ENCODE measurements at places on chromosomes 3 and 15.
A peak's percentile ranks its signal among the peaks of the same experiment; 100 is the strongest.

GRCh38 chr3:123082370-123083065, 15.7 kb downstream of the PDIA5 start:
- H3K27me3 ChIP-seq: no peaks in the 10 kb centered on the region
- no peak overlapping the region for H3K27ac ChIP-seq
- H3K4me1 ChIP-seq: peaks cover 39% of the 10 kb centered on the region

DNA sequence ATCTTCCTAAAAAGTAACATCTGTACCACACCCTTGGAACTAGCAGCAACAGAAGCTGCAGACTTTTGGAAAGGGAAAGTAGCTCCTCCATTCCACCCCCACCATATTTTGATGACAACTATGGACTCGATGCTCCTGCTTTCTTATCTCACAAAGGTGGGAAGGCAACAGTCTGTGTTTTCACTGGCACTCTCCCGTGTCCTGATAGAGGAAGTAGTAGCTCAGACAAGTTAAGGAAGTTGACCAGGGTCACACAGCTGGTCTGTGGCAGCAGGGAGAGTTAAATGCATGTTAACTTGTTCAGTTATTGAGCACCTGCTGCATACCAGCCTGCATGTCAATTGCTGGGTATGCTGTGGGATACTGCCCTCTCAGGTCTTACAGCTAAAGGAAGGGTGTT, 33.1 kb downstream of the BHLHE40 start:
- peaks cover 6% of the 10 kb centered on the region for H3K36me3 ChIP-seq
- peak overlapping the region; percentile 90 for H3K27ac ChIP-seq
- H3K27me3 ChIP-seq: peaks cover 1% of the 10 kb centered on the region
- H3K4me1 ChIP-seq: peaks cover 81% of the 10 kb centered on the region

GRCh38 chr15:63186065-63186464, 3.3 kb upstream of the RAB8B start:
- H3K4me3 ChIP-seq: no peak overlapping the region
- H3K36me3 ChIP-seq: peaks cover 8% of the 10 kb centered on the region
- peaks cover 14% of the 10 kb centered on the region for H3K27me3 ChIP-seq
- DNase-seq: no peak

- H3K27ac ChIP-seq: no peak overlapping the region
- H3K27me3 ChIP-seq: peaks cover 7% of the 10 kb centered on the region
- no peaks in the 10 kb centered on the region for H3K36me3 ChIP-seq
- peaks cover 4% of the 10 kb centered on the region for H3K4me1 ChIP-seq
- DNase-seq: peak; percentile 6
- H3K4me3 ChIP-seq: peak overlapping the region; percentile 62
These were observed 10.5 kb upstream of the SLITRK3 start for GRCh38 chr3:165206454-165207266.

GRCh38 chr15:66188464-66188863, 65.1 kb downstream of the MEGF11 start:
- DNase-seq: no peak
- H3K27ac ChIP-seq: no peak overlapping the region
- no peak overlapping the region for H3K4me3 ChIP-seq
- no peaks in the 10 kb centered on the region for H3K36me3 ChIP-seq

GRCh38 chr15:71278989-71279756, 163.9 kb downstream of the THSD4 start:
- peaks cover 10% of the 10 kb centered on the region for H3K27me3 ChIP-seq
- no peaks in the 10 kb centered on the region for H3K4me1 ChIP-seq
- H3K36me3 ChIP-seq: no peaks in the 10 kb centered on the region
- no peak overlapping the region for H3K4me3 ChIP-seq
- DNase-seq: no peak

DNA sequence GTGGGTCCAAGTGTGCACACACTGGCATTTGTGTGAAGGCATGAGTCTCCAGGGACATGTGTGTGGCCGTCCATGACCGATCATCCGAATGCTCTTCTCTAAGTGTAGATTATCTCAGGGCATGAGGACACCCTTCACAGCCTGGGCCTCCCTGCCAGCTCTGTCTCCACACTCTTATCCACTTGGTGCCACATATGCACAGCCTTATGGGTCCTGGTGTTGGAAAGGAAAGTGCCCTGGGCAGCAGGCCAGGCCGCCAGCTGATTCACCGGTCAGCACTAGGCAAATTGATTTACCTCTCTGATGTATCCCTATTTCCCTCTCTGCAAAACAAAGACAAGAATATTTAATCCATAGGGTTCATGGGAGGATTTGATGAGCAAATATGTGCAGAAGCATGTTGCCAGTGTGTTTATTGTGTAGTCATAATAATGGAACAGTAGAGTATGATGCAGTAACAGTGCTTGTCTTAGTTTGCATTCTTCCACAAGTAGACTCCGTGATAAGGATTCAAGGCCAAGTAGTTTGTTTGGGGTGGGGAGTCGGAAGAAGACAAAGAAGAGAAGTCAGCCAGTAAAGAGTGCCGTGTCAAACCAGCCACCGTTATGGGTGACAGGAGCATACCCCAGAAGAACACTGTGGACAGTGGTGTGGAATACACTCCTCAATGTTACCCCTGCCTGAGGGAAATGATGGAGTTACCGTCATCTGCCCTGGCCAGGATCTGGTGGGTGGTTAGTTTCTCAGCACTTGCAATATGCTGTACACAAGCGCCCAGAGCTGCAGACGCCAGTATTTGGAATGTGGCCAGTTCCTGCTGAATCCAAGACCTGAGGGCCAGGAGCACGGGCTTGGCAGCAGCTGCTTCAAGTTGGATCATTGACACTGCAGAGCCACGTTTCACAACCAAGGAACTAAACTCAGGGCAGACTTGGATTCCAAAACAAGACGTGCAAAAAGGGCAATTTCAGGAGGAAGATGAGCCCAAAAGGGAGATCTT, 85.1 kb downstream of the MTHFS start:
- no peak overlapping the region for H3K4me3 ChIP-seq
- peaks cover 7% of the 10 kb centered on the region for H3K27me3 ChIP-seq
- no peaks in the 10 kb centered on the region for H3K36me3 ChIP-seq
- no peak overlapping the region for H3K27ac ChIP-seq
- no peak for DNase-seq

DNA sequence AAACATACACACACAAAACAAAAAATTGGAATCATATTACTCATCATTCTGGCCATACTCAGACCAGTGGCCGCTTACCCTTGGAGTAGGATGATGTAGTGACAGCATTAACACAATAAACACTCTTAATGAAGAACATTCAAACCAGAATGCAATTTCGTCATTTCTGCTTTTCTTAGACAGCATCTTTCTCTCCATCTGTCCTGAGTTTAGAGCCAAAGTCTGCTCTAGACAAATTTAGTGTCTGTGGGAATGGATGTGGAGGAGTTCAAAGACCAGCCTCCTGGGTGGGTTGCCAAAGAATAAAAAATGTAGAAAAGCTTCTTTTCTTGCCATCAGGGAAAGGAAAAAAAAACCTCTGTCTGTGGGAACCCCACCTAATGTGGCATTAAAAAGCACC, 212.4 kb upstream of the POU1F1 start:
- H3K27me3 ChIP-seq: no peaks in the 10 kb centered on the region
- H3K27ac ChIP-seq: no peak overlapping the region
- no peaks in the 10 kb centered on the region for H3K36me3 ChIP-seq
- no peaks in the 10 kb centered on the region for H3K4me1 ChIP-seq

DNA sequence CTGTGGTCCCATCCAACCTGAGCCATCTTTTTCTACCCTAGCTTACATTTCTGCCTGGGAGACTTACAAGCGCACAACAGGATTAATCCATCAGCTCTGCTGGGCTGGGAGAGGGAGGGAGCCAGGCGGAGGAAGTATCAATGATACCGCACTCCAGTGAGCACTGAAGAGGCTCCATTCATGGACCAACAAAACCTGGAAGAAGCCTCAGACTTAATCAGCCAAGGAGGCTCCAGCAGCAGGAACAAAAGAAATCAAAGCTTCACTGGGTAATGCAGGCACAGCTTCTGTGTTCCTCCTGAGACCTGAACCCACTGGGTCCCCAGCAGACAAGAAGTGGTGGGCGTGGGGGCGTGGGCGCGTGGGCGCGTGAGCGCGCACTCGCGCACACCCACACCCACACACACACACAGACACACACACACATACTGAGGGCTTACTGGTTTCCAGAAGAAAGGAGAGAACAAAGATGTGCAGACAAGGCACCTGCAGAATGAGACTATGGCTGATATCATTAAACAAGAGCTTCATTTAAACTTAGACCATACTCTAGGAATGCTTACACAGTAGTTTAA, 87.0 kb upstream of the BOC start:
- no peak overlapping the region for H3K4me3 ChIP-seq
- no peaks in the 10 kb centered on the region for H3K36me3 ChIP-seq
- no peak for DNase-seq
- H3K27me3 ChIP-seq: no peaks in the 10 kb centered on the region
- no peak overlapping the region for H3K27ac ChIP-seq

DNA sequence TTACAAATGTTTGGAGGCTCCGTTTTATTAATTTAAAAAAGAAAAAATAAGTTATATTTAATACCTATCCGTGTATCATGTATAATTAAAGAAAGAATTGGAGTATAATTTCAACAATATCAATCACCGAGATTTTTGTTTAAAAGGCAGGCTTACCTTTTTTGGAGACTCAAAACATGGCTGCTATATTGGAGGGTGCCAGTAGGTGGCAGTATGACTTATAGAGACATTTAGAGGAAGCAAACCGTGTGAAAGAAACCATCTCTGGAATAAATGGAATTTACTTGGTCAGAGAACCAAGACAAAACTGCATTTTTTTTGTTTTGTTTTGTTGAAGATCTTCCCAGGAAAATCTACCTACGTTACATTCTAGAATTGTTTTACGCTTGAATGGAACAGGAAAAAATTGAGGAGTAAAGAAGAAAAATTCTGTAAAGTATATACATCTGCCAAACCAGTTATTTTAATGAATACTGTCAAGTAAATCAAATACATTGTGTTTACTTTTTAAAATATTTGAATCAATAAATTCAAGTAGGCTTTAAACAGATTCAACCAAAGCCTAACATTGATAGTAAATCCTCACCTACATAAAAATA, 802.6 kb upstream of the ALCAM start:
- peak; percentile 24 for DNase-seq
- no peak overlapping the region for H3K27ac ChIP-seq
- no peaks in the 10 kb centered on the region for H3K27me3 ChIP-seq
- H3K4me3 ChIP-seq: no peak overlapping the region

DNA sequence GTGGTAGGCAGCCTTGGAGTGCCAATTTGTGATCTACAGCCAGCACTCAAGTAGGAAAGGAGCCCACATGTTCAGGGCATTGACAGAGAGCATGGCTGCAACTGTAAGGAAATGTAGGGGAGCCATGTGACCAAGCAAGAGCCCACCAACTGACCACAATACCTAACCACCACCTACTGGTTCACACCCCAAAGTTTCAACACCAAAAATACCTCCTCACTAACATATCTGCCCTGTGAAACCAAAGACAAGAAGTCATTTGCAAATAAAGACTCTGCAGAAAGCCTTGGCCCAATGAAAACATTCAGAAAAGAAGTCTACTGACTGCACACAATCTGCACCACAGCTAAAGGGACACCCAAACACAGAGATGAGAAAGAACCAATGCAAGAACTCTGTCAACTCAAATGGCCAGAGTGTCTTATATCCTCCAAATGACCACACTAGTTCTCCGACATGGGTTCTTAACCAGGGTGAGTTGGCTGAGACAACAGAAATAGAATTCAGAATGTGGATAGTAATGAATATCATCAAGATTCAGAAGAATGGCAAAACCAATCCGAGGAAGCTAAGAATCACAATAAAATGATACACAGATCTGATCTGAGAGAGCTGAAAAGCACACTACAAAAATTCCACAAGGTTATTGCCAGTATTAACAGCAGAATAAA, 40.6 kb downstream of the SLC9C1 start:
- peaks cover 6% of the 10 kb centered on the region for H3K27me3 ChIP-seq
- H3K4me3 ChIP-seq: no peak overlapping the region
- H3K4me1 ChIP-seq: no peaks in the 10 kb centered on the region
- no peak for DNase-seq

DNA sequence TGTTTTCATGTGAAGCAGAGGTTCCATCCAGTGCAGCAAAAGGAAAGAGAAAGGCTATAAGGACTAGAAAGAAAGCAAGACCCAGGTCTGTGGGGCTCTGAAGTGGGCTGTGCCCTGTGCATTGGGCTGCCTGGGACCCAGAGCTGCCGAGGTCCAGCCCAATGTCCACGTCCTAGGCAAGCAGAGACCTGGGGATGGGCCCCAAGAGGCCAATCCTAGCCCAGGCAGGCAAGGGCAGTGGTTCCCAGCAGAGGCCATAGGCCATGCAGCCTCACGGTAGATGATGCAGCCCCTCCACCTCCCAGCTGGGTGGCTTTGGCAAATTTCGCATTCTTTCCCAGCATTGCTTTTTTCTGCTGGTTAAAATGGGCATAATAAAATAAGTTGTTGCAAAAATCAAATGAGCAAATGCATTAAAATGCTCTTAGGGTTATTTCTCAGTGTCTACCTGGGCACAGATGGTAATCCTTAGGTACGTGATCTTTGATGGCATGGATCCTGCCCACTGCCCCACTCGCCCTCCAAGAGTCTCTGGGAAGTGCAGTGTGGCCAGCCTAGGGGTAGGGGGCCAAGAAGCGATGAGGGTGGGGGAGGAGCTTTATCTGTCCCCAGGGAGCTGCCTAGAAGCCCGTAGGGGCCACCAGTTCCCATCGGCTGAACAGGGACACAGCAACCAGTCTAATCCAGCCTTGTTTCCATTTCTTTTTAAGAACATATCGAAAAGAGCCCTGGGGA, 22.3 kb upstream of the GP9 start:
- H3K27me3 ChIP-seq: peaks cover 24% of the 10 kb centered on the region
- DNase-seq: no peak
- H3K27ac ChIP-seq: no peak overlapping the region
- no peak overlapping the region for H3K4me3 ChIP-seq

GRCh38 chr3:46893763-46894162, 16.2 kb downstream of the PTH1R start:
- H3K36me3 ChIP-seq: no peaks in the 10 kb centered on the region
- peaks cover 51% of the 10 kb centered on the region for H3K27me3 ChIP-seq
- no peak for DNase-seq
- peaks cover 4% of the 10 kb centered on the region for H3K4me1 ChIP-seq

- H3K36me3 ChIP-seq: no peaks in the 10 kb centered on the region
- no peaks in the 10 kb centered on the region for H3K27me3 ChIP-seq
- no peaks in the 10 kb centered on the region for H3K4me1 ChIP-seq
- no peak overlapping the region for H3K4me3 ChIP-seq
- DNase-seq: no peak
These were observed 273.0 kb downstream of the DIPK2A start for GRCh38 chr3:144244662-144245061.

DNA sequence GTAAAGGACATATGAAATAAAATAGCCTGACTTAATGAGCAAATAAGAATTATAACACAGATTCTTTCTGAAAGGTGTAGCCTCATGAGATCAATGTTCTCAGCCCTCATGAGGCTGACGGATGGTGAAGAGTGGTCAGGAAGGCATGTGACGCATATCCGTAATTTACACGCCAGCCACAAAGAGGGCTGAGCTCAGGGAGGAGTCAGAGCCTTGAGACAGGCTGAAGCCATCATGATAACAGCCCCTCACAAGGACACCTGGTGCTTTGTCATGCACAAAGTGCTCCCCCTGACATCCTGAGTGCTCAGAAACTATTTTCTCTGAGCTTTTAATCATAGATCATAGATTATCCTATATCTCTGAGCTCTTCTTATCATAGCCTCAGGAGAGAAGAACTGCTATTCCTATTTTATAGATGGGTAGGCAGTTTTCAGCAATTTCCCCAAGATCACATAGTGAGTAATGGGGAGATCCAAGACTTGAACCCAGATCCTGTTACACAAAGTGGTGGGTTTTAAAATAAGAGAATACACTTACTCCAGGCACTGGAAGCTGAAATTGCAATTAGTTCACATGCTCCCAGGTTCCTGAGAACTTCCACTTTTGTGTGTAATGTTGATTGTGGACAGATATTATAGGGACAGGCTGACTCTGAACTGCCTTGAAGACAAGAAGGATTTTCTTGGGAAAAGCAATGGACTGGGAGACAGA, 267.1 kb downstream of the RPLP1 start:
- no peaks in the 10 kb centered on the region for H3K36me3 ChIP-seq
- H3K27me3 ChIP-seq: peaks cover 30% of the 10 kb centered on the region
- H3K4me3 ChIP-seq: no peak overlapping the region
- peak overlapping the region; percentile 9 for H3K27ac ChIP-seq
- peaks cover 72% of the 10 kb centered on the region for H3K4me1 ChIP-seq

All from activated T-helper 1 cell treated with anti-CD3 and anti-CD28 coated beads, Interleukin-12 subunit alpha, Interleukin-12 subunit beta, Interleukin-2, Interleukin-4 antibody, amounts not matched to agents 30 ng/mL and 10 ng/mL and 1 ng/mL, durations not matched to agents 14 hours and 24 hours and 36 hours (primary cell).